Hematopoietic multipotent progenitor cell (in vitro differentiated cells): ENCODE measurements at places on chromosomes 4 and X. TPM values are rescaled to one million over a fixed set of nuclear protein-coding genes. Genes with fewer than 3 reads are reported as not detected.

CT45A10 gene
- not detected for total RNA-seq

PSAPL1 gene
- not detected for total RNA-seq

GRCh38 chr4:9602389-9602914 lies 158.2 kb downstream of the DEFB131A start:
- DNase-seq: no peak

GRCh38 chr4:176838601-176839433 lies 46.1 kb upstream of the VEGFC start:
- no peak for DNase-seq

DNA sequence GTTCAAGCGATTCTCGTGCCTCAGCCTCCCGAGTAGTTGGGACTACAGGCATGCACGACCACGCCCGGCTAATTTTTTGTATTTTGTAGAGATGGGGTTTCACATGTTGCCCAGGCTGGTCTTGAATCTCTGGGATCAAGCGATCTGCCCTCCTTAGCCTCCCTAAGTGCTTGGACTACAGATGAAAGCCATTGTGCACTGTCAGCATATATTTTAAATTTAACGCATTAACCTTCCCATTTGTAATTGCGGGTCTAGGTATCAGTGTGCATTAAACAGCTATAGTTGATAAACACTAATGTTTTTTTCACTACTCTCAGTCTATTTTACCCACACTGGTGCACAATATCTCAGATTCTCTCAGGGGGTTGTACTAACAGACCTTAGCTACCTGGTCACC lies 1930.8 kb downstream of the C4orf33 start:
- DNase-seq: no peak

DNA sequence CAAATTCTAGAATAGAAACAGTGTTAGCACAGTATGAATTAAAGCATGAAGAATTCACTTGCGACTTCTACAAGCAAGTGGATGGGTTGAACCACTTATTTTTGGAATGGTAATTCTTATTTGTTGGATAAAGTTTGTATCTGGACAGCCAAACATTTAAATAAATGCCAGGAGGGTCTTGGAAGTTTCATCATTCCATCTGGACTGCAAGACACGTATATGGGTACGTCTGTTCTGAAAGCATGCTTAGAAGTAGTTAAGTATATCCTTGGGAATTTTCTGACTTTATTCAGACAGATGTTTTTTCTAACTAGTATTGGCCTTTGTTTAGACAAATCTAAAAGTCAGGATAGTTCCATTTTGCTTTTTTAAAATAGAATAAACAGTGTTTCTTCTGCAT lies 77.5 kb upstream of the CASK start:
- DNase-seq: no peak

GRCh38 chr4:87982036-87982435 lies 6.5 kb downstream of the SPP1 start:
- no peak for DNase-seq

- no peak for DNase-seq
Measured at GRCh38 chrX:153702336-153703035, 14.8 kb downstream of the SLC6A8 start.
